Brain pericyte (primary cell): ENCODE measurements at places on chromosomes 16 and 17.

DNA sequence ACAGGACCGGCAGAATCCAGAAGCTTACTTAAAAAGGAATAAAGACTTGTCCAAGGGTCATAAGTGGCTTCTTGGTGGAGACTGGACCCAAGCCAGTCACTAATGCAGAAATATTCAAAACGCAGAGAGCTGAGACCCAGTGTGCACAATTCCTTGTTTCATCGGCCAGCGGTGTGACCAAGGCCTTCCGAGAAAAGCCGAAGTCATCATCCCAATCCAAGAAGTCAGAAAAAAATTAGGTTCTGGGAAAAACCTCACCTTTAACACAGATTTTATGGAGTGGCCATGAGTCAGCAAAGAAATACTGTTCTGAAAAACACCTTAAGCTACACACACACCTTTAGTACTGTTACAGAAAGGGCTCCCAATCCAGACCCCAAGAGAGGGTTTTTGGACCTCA lies 1.0 kb upstream of the GCSH start:
- DNase-seq, result no peak

DNA sequence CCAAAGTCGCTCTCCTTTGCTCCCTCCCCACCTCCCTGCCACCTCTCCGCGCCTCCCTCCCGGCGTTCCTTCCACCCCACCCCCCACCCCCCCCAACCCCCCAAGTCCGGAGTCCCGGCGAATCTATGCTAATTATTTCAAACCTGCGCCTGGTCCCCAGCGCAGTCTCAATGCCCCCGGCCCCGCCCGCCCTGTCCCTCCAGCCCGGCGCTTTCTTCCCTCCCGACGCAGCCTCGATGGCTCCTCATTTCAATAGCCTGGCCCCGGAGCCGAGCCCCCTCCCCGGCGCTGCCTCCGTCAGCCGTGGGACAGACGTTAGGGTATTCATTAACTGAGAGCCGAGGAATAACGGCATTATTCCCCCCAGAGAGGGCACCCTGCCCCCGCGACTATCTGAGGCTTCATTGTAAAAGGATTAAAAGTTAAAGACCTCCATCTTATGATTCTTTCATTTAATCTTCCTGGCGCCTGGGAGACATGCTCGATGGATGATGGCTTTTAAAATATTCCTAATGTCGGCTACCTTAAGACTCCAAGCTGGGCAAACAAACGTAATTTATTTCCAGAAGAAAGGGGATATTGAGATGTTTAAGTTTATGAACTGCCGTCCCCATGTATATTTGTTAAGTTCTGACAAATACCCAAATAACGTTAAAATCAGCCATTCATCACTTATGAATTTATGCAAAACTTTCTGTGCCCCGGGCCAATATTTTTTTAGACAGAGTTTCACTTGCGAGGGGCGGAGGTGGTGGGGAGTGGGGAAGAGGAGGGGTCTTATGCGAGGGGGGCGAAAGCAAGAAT lies 3.4 kb downstream of the NOG start:
- DNase-seq, result no peak

- DNase-seq, result no peak
Observed at GRCh38 chr16:77308163-77308561, 109.0 kb downstream of the SYCE1L start.

DNA sequence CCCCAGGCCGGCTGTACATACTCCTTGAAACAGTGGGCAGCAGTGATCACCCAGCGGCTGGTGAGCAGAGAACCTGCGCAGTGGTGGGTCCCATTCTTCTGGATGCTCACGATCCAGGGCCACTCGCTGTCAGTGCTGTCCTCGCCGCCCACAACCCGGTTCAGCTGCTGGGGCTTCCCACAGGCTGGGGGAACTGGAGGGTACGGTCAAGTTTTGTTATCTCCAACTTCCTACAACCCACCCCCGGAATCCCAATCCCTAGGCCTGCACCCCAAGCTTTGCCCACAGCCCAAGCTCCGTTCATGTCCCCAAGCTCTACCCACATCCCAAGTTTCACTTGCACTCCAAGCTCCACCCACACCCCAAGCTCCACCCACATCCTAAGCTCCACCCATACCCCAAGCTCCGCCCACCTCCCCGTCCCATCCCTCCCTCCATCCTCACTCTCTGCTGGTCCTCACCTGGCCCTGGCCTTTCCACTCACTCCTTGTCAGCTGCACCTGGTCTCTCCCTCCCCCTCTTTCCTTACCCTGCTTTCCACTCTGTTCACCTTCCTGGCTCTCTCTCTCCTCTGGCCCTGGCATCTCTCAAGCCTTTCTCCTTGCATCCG lies 1.8 kb downstream of the PRSS22 start:
- no peak for DNase-seq

DNA sequence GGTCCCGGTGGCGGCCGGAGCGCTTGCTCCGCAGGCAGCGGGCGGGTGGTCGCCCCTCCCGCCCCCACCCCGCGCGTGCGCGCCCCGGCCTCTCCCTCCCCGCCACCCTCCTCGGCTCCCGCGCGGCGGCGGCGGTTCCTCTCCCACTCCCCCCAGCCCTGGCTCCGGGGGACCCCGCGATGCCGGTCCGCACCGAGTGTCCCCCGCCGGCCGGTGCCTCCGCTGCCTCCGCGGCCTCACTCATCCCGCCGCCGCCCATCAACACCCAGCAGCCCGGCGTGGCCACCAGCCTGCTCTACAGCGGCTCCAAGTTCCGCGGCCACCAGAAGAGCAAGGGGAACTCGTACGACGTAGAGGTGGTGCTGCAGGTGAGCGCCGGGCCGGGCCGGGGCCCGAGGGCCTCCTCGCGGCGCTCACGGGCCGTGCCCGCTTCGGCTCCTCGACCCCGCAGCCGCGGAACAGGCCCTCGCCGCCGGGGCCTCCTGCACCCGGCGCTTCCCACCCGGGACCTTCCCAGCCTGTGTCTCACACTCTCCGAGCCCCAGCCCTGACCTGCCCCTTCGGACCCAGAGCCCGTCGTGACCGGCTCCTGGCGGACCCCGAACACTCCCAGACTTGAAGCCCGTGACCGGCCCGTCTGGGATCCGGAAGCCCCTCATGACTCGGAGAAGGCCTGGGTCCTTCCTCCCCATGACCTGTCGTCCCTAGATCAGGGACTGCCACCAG lies 490 bp downstream of the GID4 start:
- DNase-seq, result no peak

GRCh38 chr17:9021992-9022572 lies 772 bp downstream of the NTN1 start:
- DNase-seq, result no peak
